ENCODE measurements at places on chromosomes 2 and 18. TPM values are rescaled to one million over a fixed set of nuclear protein-coding genes. Genes with fewer than 3 reads are reported as not detected.

MROH2A gene
- total RNA-seq = not detected

ALPI gene
- not detected for total RNA-seq

CAPN13 gene
- total RNA-seq = not detected

PSTPIP2 gene
- total RNA-seq = 3.5 TPM

TUBB8B gene
- total RNA-seq = not detected

LOXHD1 gene
- total RNA-seq = not detected

SERPINB11 gene
- not detected for total RNA-seq

ITGB6 gene
- total RNA-seq = under 0.01 TPM

SLC35G4 gene
- total RNA-seq = not detected

SLC38A11 gene
- not detected for total RNA-seq

HOXD10 gene
- 2.7 TPM for total RNA-seq

BUB1 gene
- total RNA-seq = 68.6 TPM

NPHP1 gene
- total RNA-seq = 5.5 TPM

DPP4 gene
- total RNA-seq = 214 TPM

ALK gene
- total RNA-seq = not detected

GCG gene
- not detected for total RNA-seq

OSR1 gene
- 32.8 TPM for total RNA-seq

HRH4 gene
- under 0.01 TPM for total RNA-seq

All from subcutaneous preadipocyte (primary cell).